ENCODE measurements at places on chromosomes 11 and 22. TPM values are rescaled to one million over a fixed set of nuclear protein-coding genes. Genes with fewer than 3 reads are reported as not detected.

PRCP gene
- 91.3 TPM for total RNA-seq

DNA sequence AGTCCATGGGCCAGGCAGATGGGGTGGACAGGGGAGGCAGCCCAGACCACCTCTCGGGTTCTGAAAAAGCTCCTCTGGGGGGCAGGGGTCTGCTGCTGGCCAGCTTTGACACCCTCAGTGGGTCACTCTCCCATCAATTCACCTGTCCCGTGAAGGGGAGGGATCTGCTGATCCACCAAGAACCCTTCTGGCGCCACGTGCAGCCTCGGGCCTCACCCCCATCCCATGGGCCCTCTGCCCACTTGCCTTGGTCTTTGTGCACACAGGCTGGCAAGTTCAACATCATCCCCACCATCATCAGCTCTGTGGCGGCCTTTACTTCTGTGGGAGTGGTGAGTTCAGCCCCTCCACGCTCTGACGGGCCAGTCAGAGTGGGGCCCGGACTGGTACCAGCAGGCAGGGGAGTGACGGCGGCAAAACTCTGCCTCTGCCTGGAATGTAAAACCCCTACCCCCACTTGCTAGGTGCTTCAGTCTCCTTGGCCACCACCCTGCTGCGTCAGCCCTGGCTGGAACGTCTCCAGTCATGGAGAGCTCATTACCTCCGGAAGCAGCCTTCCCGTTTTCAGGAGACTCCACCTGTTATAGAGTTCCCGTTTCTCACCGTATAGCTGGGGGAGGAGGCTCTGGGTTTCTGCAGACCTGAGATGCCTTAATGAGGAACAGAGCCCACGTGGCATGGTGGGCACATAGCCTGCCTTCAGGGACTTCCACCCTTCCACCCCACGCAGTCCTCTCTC is 12.7 kb downstream of the PRG3 start:
- no peaks in the 10 kb centered on the region for H3K36me3 ChIP-seq
- no peak overlapping the region for H3K4me3 ChIP-seq
- peak; percentile 86 for DNase-seq
- no peak overlapping the region for H3K27ac ChIP-seq

BATF2 gene
- total RNA-seq, result 7.5 TPM

GRCh38 chr11:18523084-18523483 is 3.7 kb downstream of the TSG101 start:
- peaks cover 16% of the 10 kb centered on the region for H3K4me1 ChIP-seq
- H3K27ac ChIP-seq, result no peak overlapping the region
- H3K4me3 ChIP-seq, result no peak overlapping the region

DNA sequence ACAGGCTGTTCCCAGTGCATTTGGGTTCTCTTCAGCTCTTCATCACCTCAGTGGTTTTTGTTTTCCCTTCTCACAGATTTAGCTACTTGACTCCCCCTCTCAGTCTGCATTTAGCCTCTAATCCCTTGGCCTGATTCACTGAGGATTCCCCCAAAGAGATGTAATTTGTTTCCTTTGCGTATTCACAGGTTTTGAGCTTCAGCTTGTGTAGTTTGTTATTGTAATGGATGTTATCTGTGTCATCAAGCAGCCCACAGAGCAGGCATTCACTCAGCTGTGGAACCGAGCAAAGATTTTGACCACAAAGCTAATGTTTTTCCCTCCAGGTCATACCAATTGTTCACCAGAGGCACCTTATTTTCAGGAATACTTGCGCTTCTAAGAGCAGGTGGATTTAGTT is 6.4 kb upstream of the ME3 start:
- no peak overlapping the region for H3K4me3 ChIP-seq
- no peak overlapping the region for H3K27ac ChIP-seq
- H3K27me3 ChIP-seq, result no peaks in the 10 kb centered on the region
- no peaks in the 10 kb centered on the region for H3K4me1 ChIP-seq
- H3K36me3 ChIP-seq, result no peaks in the 10 kb centered on the region
- no peak for DNase-seq

GRCh38 chr22:45552580-45553350 is 50.1 kb downstream of the FBLN1 start:
- H3K4me3 ChIP-seq, result no peak overlapping the region
- peak overlapping the region; percentile 80 for H3K27ac ChIP-seq
- H3K4me1 ChIP-seq, result peaks cover 28% of the 10 kb centered on the region
- H3K27me3 ChIP-seq, result no peaks in the 10 kb centered on the region
